ENCODE measurements at places on chromosomes 2 and 18.

DNA sequence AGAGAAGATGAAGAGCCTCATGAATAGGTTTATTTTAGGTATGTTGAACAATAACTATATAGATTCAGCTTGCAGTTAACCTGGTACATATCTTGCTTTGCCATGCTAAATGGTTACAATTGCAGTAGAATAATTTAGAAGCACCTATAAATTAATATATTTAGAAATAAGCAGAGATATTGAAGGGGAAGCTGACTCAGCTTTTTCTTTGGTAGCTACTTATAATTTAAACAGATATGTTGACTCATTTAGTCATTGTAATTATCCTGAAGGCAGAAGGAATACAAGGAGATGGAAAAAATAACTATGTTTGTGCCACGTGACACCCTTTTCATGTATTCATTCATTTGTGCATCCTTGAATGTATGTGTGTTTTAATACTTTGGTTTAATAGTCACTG, 755.5 kb downstream of the SUCLG1 start:
- no peak for DNase-seq
- no peak overlapping the region for H3K4me3 ChIP-seq
- no peaks in the 10 kb centered on the region for H3K27me3 ChIP-seq

- H3K4me3 ChIP-seq: no peak overlapping the region
- peaks cover 49% of the 10 kb centered on the region for H3K4me1 ChIP-seq
- H3K36me3 ChIP-seq: no peaks in the 10 kb centered on the region
- no peaks in the 10 kb centered on the region for H3K27me3 ChIP-seq
- no peak for DNase-seq
These were observed 64.2 kb upstream of the OTOS start for GRCh38 chr2:240204431-240205276.

DNA sequence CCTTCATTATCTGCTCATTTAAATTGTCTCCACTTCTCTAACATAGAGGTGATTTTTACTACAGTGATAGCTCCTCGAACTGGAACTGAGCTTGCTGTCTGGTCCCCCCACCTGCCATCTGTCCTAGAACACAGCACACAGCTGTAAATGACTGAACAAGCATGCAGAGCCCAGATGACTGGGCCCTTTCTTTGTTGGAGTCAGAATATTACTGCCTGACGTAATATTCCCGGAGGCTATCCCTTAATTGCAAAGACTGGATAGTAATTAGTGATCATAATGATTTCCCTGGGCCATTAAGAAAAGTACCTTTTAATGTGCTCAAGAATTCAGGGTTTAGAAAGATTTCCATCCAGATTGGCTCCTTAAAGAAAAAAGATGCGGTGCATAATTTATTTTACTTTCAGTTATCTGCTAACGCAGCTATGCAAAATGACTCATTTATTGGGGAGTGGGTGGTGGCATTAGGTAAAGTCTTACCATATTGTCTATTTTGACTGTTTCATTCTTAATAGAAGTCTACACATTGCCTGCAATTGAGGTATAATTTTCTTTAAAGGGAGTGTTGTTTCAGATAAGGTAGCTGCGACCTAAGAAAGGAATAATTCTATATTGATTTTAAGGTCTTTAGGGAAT, 84.4 kb downstream of the MAP4K4 start:
- H3K4me3 ChIP-seq: no peak overlapping the region
- peaks cover 17% of the 10 kb centered on the region for H3K4me1 ChIP-seq
- H3K27ac ChIP-seq: no peak overlapping the region
- H3K36me3 ChIP-seq: no peaks in the 10 kb centered on the region
- no peak for DNase-seq

DNA sequence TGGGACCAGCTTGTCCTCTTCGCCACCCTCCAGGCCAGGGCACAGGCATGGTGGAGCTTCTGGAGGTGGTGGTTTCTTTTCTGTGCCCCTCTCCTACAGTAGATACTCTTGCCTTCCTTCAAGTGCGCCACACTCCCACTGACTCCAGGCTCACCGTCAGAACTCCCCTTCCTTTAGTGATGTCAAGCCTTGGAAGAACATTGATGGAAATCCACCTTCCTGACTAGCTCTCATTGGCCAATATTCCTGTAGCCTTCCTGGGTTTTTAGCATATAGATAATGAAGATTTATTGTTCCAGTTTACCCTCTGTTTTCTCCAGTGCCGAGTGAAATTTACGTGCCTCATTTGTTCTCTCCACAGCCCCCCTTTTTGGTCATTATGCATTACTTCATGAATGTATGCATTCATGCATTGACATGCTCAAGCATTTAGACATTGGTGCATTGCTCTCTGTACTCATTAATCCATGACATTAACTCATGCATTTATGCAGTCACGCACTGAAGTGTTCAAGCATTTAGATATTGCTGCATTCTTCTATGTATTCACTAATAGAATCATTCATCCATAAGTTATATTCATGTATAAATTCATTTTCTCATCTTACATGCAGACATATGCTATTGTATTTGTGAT, 37.3 kb downstream of the PLB1 start:
- DNase-seq: no peak
- no peaks in the 10 kb centered on the region for H3K36me3 ChIP-seq
- no peak overlapping the region for H3K4me3 ChIP-seq
- H3K4me1 ChIP-seq: no peaks in the 10 kb centered on the region
- no peak overlapping the region for H3K27ac ChIP-seq
- no peaks in the 10 kb centered on the region for H3K27me3 ChIP-seq

GRCh38 chr2:167237478-167237877, 349.2 kb downstream of the XIRP2 start:
- DNase-seq: no peak
- H3K36me3 ChIP-seq: no peaks in the 10 kb centered on the region
- no peaks in the 10 kb centered on the region for H3K4me1 ChIP-seq
- no peaks in the 10 kb centered on the region for H3K27me3 ChIP-seq
- H3K4me3 ChIP-seq: no peak overlapping the region

DNA sequence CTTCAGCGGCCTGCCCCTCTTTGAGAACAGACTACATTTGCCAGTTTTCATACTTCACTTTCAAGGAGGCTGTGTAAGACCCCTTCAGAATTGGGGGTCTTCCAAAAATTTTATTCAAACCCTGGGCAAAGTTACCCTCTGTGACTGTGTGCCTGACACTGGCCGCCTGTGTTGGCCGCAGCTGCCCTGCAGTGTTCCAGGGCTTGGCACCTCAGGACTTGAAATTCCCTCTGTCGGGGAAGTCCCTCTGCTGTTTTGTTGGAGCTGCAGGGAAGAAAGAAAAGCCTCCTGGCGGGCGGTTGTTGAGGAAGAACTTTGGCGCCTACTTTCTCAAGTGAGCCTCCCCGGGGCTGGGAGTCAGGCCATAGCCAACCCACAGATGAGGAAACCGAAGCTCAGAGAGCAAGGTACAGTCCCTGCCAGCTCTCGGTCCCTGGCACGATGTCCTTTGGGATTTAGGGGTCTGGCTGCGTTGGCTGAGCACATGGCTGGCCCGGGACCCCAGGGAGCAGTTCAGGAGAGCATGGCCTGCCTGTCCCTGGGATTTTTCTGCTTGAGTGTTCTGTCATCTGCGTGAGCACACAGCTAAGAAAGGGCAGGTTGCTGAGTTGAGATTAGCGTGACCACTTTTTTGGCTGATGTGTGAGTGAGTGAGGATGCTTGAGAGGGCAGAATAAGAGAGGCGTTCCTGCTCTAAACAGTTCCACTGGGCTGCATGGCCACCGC, 17.9 kb upstream of the ASB1 start:
- H3K4me3 ChIP-seq: no peak overlapping the region
- DNase-seq: no peak
- peaks cover 50% of the 10 kb centered on the region for H3K36me3 ChIP-seq
- H3K4me1 ChIP-seq: peaks cover 19% of the 10 kb centered on the region
- H3K27me3 ChIP-seq: no peaks in the 10 kb centered on the region
- H3K27ac ChIP-seq: peak overlapping the region; percentile 52

GRCh38 chr2:47636176-47636575, 146.8 kb upstream of the MSH6 start:
- H3K4me1 ChIP-seq: peaks cover 4% of the 10 kb centered on the region
- no peak overlapping the region for H3K4me3 ChIP-seq
- H3K27ac ChIP-seq: no peak overlapping the region
- no peak for DNase-seq

DNA sequence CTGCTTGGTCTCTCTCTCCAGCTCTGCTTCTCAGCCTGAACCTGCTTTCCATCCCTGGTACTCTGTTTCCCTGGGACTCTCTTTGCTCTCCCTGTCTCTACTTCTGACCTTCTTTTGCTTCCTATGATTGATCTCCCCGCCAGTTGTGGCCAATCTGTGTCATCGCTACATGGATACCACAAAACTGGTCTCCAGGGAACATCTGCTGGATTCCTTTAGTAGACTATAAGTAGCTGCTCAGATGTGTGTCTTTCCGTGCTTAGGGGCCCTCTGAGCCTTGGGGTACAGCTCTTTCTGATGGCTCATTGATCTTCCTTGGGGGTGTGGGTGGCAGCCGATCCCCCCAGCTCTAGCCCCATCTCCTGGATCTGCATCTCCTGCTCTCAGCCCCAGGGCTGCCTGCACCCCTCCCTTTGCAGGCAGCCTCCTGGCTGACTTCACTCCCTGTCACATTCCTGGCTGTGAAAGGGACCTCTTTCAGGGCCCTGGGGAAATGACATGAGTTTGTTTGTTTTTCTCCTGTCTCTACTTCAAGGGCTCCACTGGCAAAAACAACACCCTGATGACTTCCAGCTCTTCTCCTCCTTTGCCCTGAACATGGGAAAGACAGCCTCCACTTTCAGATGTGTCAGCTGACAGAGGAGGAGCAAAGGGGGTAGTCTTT, 333.7 kb downstream of the CYP26B1 start:
- peaks cover 3% of the 10 kb centered on the region for H3K4me1 ChIP-seq
- H3K27ac ChIP-seq: no peak overlapping the region
- no peak overlapping the region for H3K4me3 ChIP-seq
- no peak for DNase-seq

DNA sequence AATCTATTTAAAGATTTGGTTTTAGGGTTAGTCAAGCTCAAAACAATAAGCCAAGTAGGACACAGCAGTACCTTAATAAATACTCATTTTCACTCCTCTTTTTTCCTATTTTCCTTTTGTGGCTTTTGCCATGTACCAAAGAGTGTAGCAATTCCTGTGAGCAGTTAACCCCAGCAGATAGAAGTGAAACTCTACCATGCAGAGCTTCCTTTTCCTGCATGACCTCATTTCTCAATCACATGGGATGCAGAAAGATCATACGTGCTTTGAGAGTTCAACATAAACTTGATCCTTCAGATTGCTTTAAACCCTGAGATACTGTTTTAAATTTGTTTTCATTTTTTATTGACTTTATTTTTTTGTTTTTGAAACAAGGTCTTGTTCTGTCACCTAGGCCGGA, 99.1 kb upstream of the ARHGAP15 start:
- no peak for DNase-seq
- H3K27ac ChIP-seq: no peak overlapping the region
- H3K36me3 ChIP-seq: no peaks in the 10 kb centered on the region

- no peak overlapping the region for H3K4me3 ChIP-seq
- no peaks in the 10 kb centered on the region for H3K36me3 ChIP-seq
- no peak for DNase-seq
- H3K27ac ChIP-seq: no peak overlapping the region
These were observed 49.0 kb downstream of the DCDC2C start for GRCh38 chr2:3752376-3752775.

- H3K27me3 ChIP-seq: no peaks in the 10 kb centered on the region
- DNase-seq: no peak
- no peak overlapping the region for H3K4me3 ChIP-seq
- no peaks in the 10 kb centered on the region for H3K36me3 ChIP-seq
- H3K4me1 ChIP-seq: peaks cover 2% of the 10 kb centered on the region
These were observed 241.6 kb upstream of the FN1 start for GRCh38 chr2:215677481-215677880.

GRCh38 chr2:176234156-176234555, 35.1 kb upstream of the MTX2 start:
- no peak overlapping the region for H3K27ac ChIP-seq
- H3K27me3 ChIP-seq: no peaks in the 10 kb centered on the region
- no peak for DNase-seq
- no peaks in the 10 kb centered on the region for H3K36me3 ChIP-seq
- H3K4me1 ChIP-seq: no peaks in the 10 kb centered on the region

DNA sequence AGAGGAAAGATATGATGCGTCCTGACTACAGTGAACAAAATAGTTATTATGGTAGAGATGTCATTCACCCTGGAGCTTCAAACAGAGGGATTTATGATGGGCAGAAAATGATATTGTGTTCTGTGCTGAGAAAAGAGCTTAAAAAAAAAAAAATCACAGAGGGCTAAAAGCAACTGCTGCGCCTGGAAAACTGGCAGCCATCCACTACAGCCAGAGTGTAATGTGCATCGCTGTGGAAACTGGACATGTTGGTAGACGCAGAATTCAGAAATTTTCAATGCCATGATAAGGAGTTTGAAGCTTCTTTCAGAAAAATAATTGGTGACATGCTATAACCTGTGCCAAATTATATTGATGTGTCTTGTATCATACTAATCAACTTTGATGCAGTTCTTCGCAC, 122.9 kb upstream of the SOX11 start:
- no peak overlapping the region for H3K4me3 ChIP-seq
- no peaks in the 10 kb centered on the region for H3K27me3 ChIP-seq
- DNase-seq: no peak
